Fibroblast of the aortic adventitia (primary cell): ENCODE measurements at places on chromosomes 1 and 21. TPM values are rescaled to one million over a fixed set of nuclear protein-coding genes. Genes with fewer than 3 reads are reported as not detected.

The PRR9 gene
- total RNA-seq: not detected in 2 replicates

The TDRD5 gene
- not detected in 2 replicates for total RNA-seq

The RIPPLY3 gene
- total RNA-seq: not detected in 2 replicates

The NUP133 gene
- total RNA-seq: 25.2 and 46.1 TPM in 2 replicates

The CLEC20A gene
- total RNA-seq: not detected in 2 replicates

The FCRL6 gene
- total RNA-seq: not detected in 2 replicates

The SYTL1 gene
- total RNA-seq: 0.09 TPM in 1 of 2 replicates, not detected in the other

The GSTM5 gene
- 6.1 and 13.0 TPM in 2 replicates for total RNA-seq

The SPRR2F gene
- total RNA-seq: not detected in 2 replicates

The LRRC3 gene
- total RNA-seq: 0.16 and 0.45 TPM in 2 replicates

The CCDC17 gene
- 0.72 and 4.0 TPM in 2 replicates for total RNA-seq

The BRDT gene
- total RNA-seq: not detected in 2 replicates

The SPRR2A gene
- not detected in 2 replicates for total RNA-seq

The GUCA2B gene
- total RNA-seq: not detected in 2 replicates

The NT5C1A gene
- not detected in 2 replicates for total RNA-seq

The PRAMEF13 gene
- total RNA-seq: not detected in 2 replicates
